ENCODE measurements at places on chromosomes 11 and 22. TPM values are rescaled to one million over a fixed set of nuclear protein-coding genes. Genes with fewer than 3 reads are reported as not detected.

OR8D4 gene
- not detected for total RNA-seq

DNA sequence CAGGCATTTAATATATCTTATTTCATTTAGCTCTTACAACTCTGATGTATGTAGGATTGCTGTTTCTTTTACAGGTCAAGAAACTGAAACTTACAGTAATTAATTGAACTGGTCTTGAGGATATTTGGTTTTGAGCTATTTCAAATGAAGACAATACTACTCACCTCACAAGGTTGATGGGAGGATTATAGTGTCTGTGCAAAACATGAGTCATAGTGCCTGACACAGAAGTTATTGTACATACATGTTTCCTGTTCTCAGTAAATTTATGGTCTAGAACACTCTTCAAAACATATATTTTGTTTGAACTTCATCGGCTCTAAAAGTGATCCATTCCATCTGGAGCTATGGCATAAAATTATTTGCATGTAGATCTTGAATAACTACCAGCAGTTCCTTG, 61.9 kb downstream of the CECR2 start:
- no peaks in the 10 kb centered on the region for H3K36me3 ChIP-seq
- DNase-seq: no peak

MMP13 gene
- not detected for total RNA-seq

DNA sequence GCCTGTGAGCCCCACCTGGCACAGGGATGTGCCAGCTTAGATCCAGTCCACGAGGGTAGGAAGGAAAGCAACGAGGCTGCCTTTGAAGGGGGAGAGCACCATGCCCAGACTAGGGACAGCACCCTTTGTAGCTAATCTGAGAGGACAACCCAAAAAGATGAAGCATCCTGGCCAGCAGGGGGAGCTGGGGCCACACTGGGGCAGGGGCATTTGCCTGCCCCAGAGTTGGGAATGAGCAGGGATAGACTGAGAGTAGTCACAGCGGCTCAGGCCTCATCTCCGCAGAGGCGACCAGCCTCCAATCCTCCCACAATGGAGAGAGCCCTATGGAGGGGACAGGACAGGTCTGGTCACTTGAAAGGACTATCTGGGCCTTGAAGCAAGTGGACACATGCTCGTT, 16.4 kb downstream of the LMO1 start:
- H3K4me1 ChIP-seq: no peaks in the 10 kb centered on the region
- H3K36me3 ChIP-seq: no peaks in the 10 kb centered on the region
- H3K27ac ChIP-seq: no peak overlapping the region
- peak; percentile 70 for DNase-seq

- H3K36me3 ChIP-seq: no peaks in the 10 kb centered on the region
- H3K4me3 ChIP-seq: no peak overlapping the region
- no peak for DNase-seq
- no peaks in the 10 kb centered on the region for H3K4me1 ChIP-seq
- H3K27me3 ChIP-seq: no peaks in the 10 kb centered on the region
Measured at GRCh38 chr22:26194313-26194712, 25.1 kb downstream of the SEZ6L start.

DNA sequence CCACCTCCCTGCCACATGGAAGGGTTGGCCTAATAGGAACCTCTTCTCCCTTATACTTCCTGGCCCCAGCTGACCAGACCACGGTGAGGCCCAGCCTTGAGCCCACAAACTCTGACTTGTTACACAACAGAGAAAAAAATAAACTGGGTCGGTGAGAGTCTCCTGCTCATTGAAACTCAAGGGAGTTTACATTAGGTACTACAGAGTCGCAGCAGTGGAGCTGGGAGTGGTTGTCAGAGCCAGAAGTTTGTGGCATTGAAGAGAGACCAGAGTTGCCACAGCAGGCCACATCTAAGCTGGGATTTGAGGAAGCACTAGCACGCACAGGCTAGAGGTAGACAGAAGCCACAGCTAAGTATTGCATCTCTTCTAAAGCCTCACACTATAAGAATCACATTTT, 296.2 kb downstream of the DDX10 start:
- H3K27me3 ChIP-seq: no peaks in the 10 kb centered on the region
- no peak overlapping the region for H3K27ac ChIP-seq
- no peak overlapping the region for H3K4me3 ChIP-seq
- H3K4me1 ChIP-seq: no peaks in the 10 kb centered on the region
- no peak for DNase-seq

PRRG4 gene
- 2.0 TPM for total RNA-seq

- H3K27ac ChIP-seq: no peak overlapping the region
- peaks cover 1% of the 10 kb centered on the region for H3K4me1 ChIP-seq
- H3K36me3 ChIP-seq: no peaks in the 10 kb centered on the region
- H3K27me3 ChIP-seq: no peaks in the 10 kb centered on the region
- no peak for DNase-seq
Measured at GRCh38 chr11:108394744-108395284, 72.5 kb downstream of the C11orf65 start.

GRCh38 chr11:95625164-95625900, 164.2 kb downstream of the FAM76B start:
- no peak overlapping the region for H3K27ac ChIP-seq
- H3K27me3 ChIP-seq: no peaks in the 10 kb centered on the region
- no peaks in the 10 kb centered on the region for H3K36me3 ChIP-seq
- H3K4me1 ChIP-seq: no peaks in the 10 kb centered on the region
- no peak overlapping the region for H3K4me3 ChIP-seq
- DNase-seq: no peak

DNA sequence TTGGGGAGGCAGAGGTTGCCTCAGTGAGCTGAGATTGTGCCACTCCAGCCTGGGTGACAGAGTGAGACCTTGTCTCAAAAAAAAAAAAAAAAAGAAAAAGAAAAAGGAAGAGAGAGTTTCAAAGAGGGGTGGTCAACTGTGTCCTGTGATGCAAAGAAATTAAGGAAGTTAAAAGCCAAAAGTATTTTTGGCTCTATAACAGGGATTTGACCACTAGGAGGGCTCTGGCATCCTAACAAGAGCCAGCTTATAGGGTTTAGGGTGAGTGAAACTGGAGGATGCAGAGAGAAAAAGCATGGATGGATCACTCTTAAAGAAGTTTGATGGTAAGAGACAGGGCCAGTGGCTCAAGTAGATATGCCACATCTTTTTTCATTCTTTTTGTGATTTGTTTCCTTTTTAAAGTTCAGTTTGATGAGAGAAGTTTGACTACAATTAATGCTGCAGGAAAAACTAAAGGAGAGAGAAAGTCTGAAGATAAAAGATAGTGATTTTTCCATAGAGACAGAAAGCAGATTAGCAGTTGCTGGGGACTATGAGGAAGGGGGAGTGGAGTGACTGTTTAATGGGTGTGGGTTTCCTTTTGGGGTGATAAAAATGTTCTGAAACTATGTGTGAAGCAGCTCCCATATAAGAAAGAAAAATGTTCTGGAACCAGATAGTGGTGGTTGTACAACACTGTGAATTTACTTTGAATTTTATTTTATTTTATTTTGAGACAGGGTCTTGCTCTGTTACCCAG, 11.1 kb upstream of the MICAL2 start:
- H3K4me1 ChIP-seq: peaks cover 3% of the 10 kb centered on the region
- DNase-seq: no peak
- H3K27ac ChIP-seq: no peak overlapping the region
- no peaks in the 10 kb centered on the region for H3K36me3 ChIP-seq
- H3K4me3 ChIP-seq: no peak overlapping the region

DNA sequence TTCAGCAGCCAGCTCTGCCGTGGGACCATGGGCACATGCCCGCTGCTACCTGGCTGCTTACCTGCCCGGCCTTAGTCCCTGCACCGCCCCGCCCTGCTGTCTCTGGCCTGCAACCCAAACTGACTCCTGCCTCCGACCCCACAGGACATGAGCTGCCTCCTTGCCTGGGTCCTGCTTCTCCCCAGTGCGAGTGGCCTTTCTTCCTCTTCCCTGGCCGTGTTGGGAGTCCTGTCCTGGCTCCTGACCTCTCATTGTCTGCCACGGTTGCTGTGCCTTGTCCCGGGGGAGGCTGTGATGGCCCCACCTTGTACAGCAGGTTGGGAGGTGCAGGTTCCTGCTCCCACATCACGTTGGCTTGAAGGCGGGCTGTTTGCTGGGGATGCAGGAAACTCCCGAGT, 370.0 kb downstream of the TBC1D22A start:
- no peaks in the 10 kb centered on the region for H3K36me3 ChIP-seq
- H3K4me1 ChIP-seq: no peaks in the 10 kb centered on the region
- H3K27me3 ChIP-seq: no peaks in the 10 kb centered on the region
- no peak for DNase-seq

- no peaks in the 10 kb centered on the region for H3K36me3 ChIP-seq
- H3K4me1 ChIP-seq: peaks cover 2% of the 10 kb centered on the region
- H3K27ac ChIP-seq: peak overlapping the region; percentile 49
- DNase-seq: no peak
Measured at GRCh38 chr22:38314051-38314932, 2.9 kb downstream of the CSNK1E start.

DNA sequence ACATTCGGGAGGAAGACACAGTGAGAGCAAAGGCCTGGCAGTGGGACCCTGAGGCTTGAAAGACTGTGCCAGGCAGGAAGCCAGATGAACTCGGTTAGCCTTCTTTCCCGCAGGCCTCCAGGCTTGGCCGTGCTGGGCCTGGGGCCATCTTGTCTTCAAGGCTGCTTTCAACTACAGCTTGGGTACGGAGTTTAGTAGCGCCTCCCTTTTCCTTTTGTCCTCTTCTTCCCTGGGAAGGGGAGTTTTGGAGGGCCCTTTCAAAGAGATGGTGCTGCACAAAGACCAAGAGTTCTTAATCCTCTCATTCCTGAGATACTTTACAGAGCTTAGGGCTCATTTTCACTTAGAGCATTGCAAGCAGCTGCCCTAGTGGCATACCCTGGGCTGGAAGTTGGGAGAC, 87.5 kb downstream of the TP53I11 start:
- H3K27ac ChIP-seq: no peak overlapping the region
- no peak overlapping the region for H3K4me3 ChIP-seq
- no peak for DNase-seq
- no peaks in the 10 kb centered on the region for H3K27me3 ChIP-seq
- H3K4me1 ChIP-seq: peaks cover 1% of the 10 kb centered on the region

GRCh38 chr11:73029403-73029802, 112.7 kb downstream of the FCHSD2 start:
- H3K27ac ChIP-seq: no peak overlapping the region
- no peaks in the 10 kb centered on the region for H3K4me1 ChIP-seq
- H3K27me3 ChIP-seq: no peaks in the 10 kb centered on the region
- H3K36me3 ChIP-seq: no peaks in the 10 kb centered on the region

RAG2 gene
- total RNA-seq: not detected

MS4A3 gene
- not detected for total RNA-seq

TRIM64C gene
- total RNA-seq: not detected

DNA sequence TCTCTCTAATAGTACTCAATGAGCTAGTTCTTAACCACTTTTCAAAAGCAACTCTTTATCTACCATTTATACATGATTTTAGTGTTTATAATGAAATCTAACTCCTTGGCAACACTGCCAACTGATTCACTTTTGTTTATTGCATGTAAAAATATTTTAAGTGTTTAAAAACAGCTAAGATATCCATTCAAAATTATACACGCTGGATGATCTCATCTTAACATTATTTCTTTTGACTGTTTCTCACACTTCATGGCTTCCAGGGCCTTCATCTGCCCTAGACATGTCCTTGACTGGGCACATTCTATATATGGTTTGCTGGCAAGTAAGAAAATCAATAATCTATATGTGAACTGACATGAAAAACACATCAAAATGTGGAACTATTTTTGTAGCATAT, 414.6 kb upstream of the LUZP2 start:
- no peak overlapping the region for H3K4me3 ChIP-seq
- H3K27me3 ChIP-seq: no peaks in the 10 kb centered on the region
- H3K4me1 ChIP-seq: no peaks in the 10 kb centered on the region
- DNase-seq: no peak
- H3K36me3 ChIP-seq: no peaks in the 10 kb centered on the region

PRR33 gene
- not detected for total RNA-seq

- peaks cover 4% of the 10 kb centered on the region for H3K36me3 ChIP-seq
- no peak overlapping the region for H3K27ac ChIP-seq
- no peak overlapping the region for H3K4me3 ChIP-seq
- no peak for DNase-seq
- H3K4me1 ChIP-seq: no peaks in the 10 kb centered on the region
- H3K27me3 ChIP-seq: no peaks in the 10 kb centered on the region
Measured at GRCh38 chr11:68053981-68054812, 15.4 kb downstream of the TCIRG1 start.

GRCh38 chr11:63551889-63552266, 11.3 kb downstream of the PLAAT2 start:
- H3K4me1 ChIP-seq: no peaks in the 10 kb centered on the region
- no peak overlapping the region for H3K4me3 ChIP-seq
- H3K27ac ChIP-seq: no peak overlapping the region
- H3K36me3 ChIP-seq: no peaks in the 10 kb centered on the region
- no peak for DNase-seq

LRRC55 gene
- not detected for total RNA-seq

DNA sequence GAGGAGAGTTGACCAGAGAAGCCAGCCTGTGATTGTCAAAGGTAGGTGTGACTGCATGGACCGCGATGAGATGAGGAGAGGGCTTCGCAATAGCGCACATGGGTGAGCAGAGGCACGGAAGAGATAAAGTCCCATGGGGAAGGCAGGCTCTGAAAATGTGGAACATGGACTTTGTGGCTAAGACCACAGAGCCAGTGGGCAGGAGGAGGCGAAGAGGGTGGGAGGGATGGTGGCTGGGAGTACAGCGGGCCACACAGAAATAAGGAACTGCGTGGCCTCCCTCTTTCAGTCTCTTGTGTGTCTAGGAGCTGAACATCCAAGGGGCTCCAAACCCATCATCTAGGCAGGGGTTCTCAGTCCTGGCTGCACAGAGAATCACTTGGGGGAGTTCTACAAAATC, 98.6 kb downstream of the TENM4 start:
- no peaks in the 10 kb centered on the region for H3K4me1 ChIP-seq
- H3K27ac ChIP-seq: no peak overlapping the region
- no peak overlapping the region for H3K4me3 ChIP-seq
- no peak for DNase-seq
- no peaks in the 10 kb centered on the region for H3K36me3 ChIP-seq

- H3K4me1 ChIP-seq: no peaks in the 10 kb centered on the region
- no peaks in the 10 kb centered on the region for H3K27me3 ChIP-seq
- no peak overlapping the region for H3K27ac ChIP-seq
- no peak for DNase-seq
Measured at GRCh38 chr11:23151819-23152218, 291.5 kb upstream of the CCDC179 start.

DNA sequence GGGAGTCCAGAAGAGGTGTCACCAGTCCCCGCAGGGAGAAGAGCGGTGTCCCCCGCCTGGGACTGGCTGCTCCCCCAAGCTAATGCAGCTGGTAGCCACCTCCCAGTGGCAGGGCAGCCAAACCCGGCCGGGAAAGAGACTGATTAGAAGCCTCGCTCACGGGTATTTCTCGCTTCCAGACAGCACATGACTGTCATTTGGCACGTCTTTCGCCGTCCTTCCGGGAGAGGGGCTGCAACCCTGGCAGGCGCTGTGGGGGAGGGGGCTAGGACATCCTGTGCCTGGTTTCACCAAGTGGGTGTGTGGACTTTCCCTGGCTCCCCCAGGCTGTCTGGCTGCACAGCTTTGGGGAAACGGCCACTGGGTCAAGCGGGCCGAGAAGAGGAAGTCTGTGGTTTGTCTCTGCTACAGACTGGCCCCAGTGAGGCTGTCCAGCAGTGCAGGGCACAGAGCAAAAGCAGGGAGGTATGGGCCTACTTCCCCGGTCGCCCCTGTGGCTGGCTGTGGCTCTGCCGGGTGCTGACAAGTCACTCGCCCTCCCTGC, 3.8 kb downstream of the CD81 start:
- no peak overlapping the region for H3K4me3 ChIP-seq
- no peak overlapping the region for H3K27ac ChIP-seq
- H3K36me3 ChIP-seq: no peaks in the 10 kb centered on the region
- H3K27me3 ChIP-seq: no peaks in the 10 kb centered on the region

All from aorta (tissue), 5 donors.